Effector CD4-positive, alpha-beta T cell (primary cell): ENCODE measurements at places on chromosomes 7 and 10.

GRCh38 chr10:69248117-69248730, 28.1 kb downstream of the HKDC1 start:
- no peak for DNase-seq

DNA sequence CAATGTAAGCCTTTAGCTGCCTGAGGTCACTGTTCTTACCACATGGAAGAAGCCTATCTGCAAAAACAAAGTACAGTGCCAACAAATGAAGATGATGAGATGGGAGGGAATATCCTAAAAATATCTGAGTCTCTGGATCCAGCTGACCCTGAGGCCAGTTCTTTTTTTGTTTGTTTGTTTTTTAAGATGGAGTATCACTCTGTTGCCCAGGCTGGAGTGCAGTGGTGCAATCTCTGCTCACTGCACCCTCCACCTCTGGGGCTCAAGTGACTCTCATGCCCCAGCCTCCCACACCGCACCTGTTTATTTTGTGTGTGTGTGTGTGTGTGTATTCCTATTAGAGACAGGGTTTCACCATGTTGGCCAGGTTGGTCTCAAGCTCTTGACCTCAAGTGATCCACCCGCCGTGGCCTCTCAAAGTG, 44.9 kb downstream of the HYCC1 start:
- no peak for DNase-seq

- DNase-seq = no peak
These were observed 233.8 kb upstream of the LYZL1 start for GRCh38 chr10:29055101-29055500.

DNA sequence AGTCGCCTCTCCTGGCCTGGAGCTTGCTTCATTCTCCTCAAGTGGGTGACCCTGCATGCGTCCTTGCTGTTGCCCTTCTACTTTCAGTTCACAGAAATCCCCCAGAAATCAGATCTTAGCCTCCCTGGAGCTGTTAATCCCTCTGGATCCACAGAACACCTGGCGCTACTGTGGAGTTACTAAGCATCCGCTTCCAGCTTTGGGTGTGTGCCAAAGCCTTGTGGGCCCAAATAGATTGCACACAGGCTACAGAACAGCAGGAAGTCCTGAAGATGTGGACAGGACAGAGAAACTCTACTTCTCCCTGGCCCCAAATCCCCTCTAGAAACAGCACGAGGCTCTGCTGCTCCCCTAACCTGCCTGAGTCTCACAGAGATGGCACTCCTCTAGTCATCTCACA, 36.6 kb upstream of the PDLIM1 start:
- DNase-seq = no peak

DNA sequence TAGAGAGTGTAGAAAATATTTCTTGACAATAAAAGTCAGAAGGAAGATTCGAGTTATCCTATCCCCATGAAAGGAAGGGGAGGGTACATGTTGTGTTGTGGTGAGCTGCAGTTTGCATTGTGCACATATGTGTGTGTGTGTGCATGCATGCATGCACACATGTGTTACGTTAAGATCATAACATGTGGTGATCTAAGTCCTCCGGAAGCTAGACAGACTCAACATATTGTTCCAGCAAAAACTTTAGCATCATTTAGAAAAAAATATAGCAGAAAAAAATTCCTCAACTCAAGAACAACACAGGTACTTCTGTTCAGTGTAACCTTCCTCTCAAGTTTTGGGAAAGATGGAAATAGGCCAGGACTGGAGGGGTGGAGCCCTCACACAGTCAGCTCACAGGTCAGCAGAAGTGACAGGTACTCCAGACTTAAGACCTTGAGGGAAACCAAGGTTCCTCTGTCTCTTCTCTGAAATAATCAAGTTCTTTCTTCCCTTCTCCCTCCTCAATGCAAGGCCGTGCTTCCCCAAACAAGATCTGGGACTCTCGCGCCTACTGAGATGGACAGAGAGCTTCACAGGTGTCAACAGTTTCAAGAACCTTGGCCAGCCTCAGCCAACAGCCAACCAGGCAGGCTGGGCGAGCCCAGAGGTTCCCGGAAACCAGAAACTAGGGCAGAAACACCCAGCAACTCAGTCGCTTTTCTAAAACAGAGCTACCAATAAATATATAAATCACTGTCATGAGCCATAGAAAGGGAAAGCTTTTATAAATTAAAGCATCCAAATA, 205.2 kb downstream of the FAM107B start:
- no peak for DNase-seq

DNA sequence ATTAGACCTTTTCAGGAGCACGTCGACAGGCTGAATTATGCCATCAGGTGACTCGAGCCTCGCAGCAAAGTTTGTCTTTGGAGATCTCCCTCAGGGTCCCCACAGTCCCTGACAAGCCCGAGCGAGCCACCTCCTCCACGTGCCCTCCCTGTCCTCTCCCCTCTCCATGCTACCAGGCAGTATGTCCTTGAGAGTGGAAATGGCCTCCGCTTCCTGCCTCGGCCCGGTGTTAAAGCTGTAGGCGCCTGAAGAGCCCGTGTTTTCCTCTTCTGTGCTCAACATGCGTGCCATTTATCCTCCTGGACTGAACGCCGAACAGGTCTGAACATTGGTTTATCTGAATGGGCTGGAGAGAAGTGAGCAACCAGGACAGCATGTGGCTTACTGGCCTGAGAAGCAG, 82.6 kb downstream of the GPR26 start:
- DNase-seq = no peak

DNA sequence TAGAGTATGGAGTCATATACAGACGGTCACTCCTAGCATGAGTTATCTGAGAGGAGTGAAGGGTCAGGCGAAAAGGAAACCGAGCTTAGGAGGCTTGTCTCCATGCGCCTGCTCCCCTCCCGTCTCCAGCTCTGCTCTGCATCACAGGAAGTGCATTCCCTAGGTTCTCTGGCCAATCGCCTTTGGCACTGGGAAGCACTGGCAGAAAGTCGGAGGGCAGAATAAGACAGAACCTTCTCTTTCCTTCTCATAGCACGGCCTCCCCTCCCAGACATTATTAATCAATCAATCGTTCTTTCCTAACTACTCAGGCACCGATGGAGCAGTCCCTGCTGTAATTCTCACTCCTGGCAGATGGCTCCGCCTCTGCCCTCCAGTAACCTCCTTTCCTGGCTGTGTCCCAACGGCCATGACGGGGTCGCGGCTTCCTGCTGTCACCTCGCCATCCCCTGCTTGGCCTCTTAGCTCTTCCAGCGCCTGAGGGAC, 177.1 kb downstream of the FRMD4A start:
- DNase-seq = no peak

- no peak for DNase-seq
These were observed 77.5 kb upstream of the ADAM12 start for GRCh38 chr10:126465771-126466170.

GRCh38 chr7:2633538-2634266, 1.9 kb downstream of the TTYH3 start:
- DNase-seq = no peak
